ENCODE measurements at places on chromosomes 1 and 21.

DNA sequence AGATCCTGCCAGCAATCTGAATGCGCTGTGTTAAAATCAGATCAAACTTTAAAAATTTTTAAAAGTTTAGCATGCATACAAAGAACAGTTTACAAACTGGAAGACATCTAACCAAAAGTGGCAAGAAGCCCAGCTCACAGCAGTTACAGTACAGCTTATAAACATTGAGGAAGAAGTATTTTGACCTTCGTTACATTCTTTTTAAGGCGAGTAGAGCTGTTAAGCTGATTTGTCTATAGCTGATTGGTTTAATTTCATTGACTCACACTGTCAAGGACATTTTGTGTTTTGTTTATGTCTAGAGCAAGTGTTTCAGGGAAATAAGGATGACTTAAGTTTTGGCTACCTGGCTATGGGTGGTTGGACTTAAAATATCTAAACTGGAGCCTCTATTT, 3.0 kb upstream of the PGM1 start:
- DNase-seq, result no peak

GRCh38 chr1:164611754-164612642, 53.0 kb downstream of the PBX1 start:
- DNase-seq, result no peak

GRCh38 chr1:66132324-66132723, 339.6 kb downstream of the PDE4B start:
- no peak for DNase-seq

DNA sequence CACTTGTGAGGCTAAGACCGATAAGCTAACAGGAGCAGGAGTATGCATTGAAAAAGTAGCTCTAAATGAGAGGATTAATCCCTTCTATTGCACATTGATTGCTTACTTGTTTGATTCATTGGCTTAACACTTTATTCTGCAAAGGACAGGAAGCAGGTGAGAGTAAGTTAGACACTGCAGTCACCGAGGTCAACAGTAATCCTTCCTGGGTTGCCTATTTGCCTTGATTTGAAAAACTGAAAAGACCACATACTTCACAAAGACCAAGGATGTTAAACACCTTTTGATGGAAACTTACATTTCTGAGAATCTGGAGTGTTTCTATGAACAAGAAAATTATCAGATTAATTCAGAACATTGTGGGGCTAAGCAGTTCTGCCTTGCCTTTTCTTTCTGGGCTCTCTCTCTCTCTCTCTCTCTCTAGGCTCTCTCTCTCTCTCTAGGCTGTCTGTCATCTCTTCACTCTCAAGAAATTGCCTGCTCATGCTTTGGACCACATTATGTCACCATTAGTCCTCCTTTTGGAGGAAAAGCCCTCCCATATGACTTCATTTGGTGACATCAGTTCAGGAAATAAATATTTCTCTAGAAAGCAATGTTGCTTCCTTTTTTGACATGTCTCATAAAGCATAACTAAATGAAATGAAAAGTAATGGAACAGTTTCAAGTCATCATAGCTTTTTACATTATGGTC, 103.8 kb downstream of the TNFSF18 start:
- no peak for DNase-seq

DNA sequence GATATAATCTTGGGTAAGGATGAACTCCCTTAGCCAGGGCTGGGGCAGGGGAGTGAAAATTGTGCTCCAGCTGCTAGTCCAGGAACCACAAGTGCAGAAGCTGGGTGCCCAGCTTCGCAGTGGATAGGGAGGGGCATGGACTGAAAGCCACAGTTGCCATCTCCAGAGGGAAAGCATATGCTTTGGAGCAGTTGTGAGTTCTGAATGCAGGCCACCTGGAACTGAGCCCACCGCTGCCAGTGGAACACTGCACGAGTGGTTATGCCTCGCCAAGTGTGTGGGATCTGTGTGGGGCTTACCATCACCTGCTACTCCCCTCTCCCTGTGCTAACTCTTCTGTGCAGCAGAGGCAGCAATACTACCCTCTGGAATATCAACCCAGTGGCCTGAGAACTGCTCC, 158.4 kb upstream of the DPT start:
- no peak for DNase-seq

DNA sequence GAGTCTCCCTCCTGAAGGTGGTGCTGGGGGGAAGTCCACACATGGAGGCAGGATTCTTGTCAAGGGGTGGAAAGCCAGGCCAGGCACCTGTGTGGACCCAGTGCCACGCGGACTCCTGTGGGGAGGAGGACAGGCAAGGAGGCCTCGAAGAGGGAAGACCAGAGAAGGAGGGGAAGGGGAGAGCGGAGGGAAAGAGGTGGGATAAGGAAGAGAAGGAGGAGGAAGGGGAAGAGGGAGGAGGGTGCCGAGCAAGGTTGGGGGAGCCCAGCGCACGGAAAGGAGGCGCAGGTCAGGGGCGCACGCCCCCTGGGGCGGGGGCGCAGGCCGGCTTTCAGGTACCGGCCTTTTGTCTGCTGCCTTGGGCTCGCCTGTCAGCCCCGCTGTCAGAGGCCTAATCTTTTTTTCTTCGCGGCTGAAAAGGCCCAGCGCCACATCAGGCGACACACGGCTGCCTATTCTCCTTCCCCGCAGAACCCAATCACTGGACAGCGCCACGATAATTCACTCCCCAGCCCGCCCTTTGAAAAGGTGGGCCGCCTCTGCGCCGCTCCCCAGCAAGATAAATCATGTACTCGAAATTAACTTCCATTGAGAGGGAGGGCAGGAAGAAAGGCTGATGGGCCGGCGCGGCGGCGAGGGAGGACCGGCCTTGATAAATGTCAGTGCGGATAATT, 42.5 kb downstream of the PRDM16 start:
- DNase-seq, result no peak

- DNase-seq, result no peak
These were observed 11.2 kb upstream of the ADAMTSL4 start for GRCh38 chr1:150537732-150538684.

- no peak for DNase-seq
These were observed 113.6 kb upstream of the IPO9 start for GRCh38 chr1:201715351-201715750.

- DNase-seq, result no peak
These were observed 169.3 kb downstream of the PRDM2 start for GRCh38 chr1:13869172-13869797.

DNA sequence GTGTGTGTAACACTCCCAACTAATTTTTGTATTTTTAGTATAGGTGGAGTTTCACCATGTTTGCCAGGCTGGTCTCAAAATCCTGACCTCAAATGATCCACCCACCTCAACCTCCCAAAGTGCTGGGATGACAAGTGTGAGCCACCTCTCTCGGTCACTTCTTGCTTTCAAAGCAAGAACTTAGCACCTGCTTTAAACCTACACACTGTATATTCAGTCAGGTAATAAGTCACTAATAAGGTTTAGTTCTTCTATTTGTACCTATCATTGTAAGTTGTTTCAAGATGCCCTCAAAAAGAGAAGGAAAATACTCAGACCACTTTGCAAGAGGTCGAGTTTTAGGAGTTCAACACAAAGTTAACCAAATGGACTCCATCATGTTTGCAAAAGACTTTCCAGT, 431.3 kb downstream of the MRPL39 start:
- no peak for DNase-seq

GRCh38 chr21:33246506-33246905, 16.8 kb downstream of the IFNAR2 start:
- no peak for DNase-seq

GRCh38 chr1:30820299-30820698, 62.7 kb upstream of the LAPTM5 start:
- DNase-seq, result no peak

DNA sequence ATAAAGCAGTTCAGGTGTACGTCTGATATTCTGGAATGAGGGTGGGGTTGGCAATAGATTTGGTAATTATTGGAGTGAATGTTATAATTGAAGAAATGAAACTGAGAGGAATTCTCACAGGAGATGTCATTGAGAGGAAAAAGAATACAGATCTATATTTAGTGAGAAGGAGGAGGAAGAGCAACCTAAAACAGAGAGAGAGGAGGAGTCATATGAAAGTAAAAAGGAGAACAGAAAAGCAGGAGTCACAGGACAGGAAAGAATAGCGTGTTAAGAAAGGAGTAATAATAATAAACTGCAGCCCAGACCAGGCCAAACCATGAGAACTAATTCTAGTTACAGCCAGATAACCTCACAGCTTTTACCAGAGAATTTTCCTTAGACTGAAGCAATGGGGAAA, 62.7 kb upstream of the MROH9 start:
- no peak for DNase-seq

DNA sequence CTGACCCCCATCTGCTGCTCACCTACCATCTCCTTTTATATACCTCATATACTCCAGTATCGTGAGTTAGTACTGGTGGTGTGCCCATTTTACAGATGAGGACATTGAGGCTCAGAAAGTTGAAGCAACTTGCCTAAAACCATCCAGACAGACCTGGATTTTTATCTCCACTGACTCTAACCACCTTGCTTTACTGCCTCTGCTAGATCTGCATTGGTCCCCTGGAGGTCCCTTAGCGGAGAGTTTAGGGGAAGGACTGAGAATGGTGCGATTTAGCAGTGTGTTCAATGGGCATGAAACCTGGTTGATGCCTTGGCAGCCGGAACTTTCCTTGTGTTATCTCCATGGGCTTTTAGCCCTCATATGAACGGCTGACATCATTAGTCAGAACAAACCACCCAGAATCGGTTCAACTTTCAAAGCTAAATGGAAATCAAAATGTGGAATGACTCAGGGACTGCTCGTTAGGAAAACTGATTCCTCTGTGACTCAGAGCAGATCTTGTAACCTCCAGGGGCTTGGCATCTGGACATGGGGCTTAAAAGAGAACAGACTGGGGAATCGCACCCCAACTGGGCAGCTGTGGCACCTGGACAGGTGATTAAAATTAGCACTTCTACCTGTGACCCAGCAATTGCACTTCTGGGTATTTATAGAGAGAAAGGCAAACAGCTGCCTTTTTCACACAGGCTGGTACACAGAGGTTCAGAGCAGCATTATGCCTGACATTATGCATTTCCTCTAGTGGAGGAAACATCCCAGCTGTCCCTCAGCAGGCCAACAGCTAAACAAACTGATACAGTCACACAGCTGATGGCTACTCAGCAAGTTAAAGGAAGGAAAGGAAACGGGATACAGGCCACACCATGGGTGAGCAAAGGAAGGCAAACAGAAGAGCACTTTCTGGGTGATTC, 25.3 kb downstream of the TMEM51 start:
- DNase-seq, result no peak

DNA sequence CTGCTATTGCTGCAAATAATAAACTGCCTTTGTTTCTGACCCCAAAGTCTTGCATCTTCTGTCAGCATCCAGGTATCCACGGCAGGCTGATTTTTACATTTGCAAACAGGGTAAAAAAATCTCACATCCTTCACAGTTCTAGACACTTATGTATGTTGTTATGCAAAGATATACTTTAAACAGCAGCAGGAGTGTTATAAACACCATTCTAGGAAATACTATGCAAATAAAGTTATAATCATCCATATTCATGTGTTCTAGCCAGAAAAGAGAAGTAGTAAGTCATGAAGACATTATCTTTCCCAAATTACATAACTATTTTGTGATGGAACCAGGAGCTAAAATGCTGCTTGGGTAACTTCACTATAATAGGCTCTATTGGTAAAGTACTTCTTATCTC, 534.2 kb downstream of the LTN1 start:
- no peak for DNase-seq

DNA sequence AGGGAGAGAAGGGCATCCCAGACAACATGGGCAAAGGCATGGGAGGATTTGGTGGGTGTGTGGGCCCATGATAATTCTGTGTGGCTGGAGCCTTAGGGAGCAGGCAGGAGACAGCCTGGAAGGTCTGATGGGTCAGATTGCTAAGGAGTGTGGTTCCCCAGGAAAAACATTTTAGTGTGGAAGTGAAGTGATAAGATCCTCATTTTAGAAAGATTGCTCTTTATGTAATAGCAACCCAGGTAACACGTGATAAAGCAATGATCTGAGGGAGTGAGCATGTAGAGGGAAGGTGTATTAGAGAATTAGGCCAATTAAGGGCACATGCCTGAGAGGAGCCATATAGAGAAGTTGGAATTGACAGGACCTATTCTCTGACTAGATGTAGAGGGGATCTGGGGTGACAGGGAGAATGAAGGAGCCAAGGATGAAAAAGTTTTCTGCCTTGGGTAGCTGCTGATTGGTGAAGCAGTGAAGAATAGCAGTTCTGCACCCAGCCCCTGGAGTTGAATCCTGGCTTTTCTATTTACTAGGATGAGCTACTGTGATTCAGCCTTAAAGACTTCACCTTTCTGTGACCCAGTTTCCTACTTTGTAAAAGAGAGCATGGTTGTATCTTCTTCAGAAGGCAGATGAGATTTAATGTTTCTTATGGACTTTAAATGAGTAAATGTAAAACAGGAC, 18.7 kb upstream of the SLAMF6 start:
- DNase-seq, result no peak

DNA sequence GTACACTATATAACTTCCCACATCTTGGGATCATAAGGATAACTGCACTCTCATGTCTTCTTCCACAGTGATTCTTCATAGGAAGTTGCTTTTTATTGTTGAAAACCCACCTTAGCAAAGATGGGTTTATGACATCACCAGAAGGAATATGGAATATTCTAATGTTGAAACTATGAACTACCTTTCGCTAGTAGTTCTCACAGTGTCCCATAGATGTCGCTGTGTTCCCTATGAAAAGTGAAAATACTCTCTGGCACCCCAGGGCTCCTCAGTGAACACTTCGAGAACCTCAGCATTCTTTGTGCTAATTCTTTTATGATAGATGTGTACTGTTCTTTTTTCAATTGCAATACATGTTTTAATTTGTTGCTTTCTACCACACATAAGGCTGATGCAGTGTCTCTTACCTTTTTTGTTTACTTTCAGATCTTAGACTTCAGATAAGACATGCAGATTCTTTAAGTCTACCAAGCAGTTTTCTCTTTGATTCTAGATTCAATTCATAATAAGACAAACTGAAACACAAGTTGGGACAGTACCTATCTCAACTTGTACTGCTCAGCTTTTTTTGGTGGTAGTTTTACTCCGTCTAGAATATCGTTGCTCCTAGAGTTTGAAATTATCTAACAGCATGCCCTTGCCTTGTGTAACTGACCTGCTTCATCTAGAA, 90.8 kb downstream of the GTF2B start:
- DNase-seq, result peak; percentile 8

- DNase-seq, result no peak
These were observed 5.9 kb downstream of the TP73 start for GRCh38 chr1:3658231-3658615.

DNA sequence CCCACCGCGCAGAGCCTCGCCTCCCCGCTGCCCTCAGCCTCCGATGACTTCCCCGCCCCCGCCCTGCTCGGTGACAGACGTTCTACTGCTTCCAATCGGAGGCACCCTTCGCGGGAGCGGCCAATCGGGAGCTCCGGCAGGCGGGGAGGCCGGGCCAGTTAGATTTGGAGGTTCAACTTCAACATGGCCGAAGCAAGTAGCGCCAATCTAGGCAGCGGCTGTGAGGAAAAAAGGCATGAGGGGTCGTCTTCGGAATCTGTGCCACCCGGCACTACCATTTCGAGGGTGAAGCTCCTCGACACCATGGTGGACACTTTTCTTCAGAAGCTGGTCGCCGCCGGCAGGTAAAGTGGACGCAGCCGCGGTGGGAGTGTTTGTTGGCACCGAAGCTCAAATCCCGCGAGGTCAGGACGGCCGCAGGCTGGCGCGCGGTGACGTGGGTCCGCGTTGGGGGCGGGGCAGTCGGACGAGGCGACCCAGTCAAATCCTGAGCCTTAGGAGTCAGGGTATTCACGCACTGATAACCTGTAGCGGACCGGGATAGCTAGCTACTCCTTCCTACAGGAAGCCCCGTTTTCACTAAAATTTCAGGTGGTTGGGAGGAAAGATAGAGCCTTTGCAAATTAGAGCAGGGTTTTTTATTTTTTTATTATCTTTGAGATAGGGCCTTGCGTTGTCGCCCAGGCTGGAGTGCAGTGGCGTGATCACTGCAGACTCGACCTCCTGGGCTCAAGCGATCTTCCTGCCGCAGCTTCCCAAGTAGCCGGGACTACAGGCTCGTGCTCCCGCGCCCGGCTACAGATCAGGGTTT, at the start of gene PMF1:
Gene PMF1 (plus strand): TSS at position 175 of the 811 bp plus-strand sequence. CDS start 9 bp downstream, at position 184.
- DNase-seq, result peak; percentile 95

All from stimulated activated CD4-positive, alpha-beta T cell treated with anti-CD3 and anti-CD28 coated beads, TNF-alpha, amount 100 ng/mL, for 48 hours (primary cell).